ENCODE measurements at places on chromosomes 3 and 15.

DNA sequence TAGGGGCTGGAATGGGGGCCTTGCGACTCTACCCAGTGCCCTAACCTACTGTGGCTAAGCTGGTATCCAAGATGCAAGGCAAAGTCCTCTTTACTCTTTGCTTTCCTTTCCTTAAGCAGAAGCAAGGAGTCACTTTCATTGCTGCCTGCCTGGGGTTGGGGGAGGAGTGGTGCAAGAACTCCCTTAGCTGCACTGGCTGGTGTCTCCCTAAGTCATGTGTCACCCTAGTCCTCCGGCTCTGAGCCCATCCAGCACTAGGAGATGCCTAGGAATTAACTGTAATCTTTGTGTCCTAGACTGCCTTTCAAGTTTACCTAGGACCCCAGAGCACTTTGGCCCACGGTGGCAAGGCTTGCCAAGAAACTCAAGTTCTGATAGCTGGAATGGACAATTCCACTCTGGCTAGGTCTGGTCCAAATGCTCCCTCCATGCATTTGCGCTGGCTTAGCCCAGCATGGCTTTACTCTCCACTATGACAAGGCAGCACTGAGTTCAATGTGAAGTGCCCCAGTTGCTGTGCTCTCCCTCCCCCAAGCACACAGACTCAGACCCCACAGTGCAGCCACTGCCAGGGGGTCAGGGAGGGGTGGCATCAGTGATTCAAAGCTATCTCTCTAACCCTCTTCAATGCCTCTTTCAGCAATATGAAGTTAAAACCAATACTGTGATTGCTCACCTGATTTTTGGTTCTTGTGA lies 58.7 kb downstream of the ESYT3 start:
- DNase-seq = peak; percentile 29

DNA sequence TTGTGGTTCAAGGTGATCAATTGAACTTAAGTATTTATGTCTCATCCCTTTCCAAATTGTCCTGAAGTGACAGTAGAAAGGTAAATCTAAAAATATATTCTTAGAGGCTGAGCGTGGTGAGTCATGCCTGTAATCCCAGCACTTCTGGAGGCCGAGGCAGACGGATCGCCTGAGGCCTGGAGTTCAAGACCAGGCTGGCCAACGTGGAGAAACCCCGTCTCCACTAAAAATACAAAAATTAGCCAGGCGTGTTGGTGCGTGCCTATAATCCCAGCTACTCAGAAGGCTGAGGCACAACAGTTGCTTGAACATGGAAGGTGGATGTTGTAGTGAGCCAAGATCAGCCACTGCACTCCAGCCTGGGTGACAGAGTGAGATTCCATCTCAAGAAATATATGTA lies 226.6 kb downstream of the DPH6 start:
- DNase-seq = no peak

- no peak for DNase-seq
Observed at GRCh38 chr15:39946862-39947261, 12.9 kb downstream of the EIF2AK4 start.

- no peak for DNase-seq
Observed at GRCh38 chr3:17055374-17056276, 170.9 kb downstream of the PLCL2 start.

DNA sequence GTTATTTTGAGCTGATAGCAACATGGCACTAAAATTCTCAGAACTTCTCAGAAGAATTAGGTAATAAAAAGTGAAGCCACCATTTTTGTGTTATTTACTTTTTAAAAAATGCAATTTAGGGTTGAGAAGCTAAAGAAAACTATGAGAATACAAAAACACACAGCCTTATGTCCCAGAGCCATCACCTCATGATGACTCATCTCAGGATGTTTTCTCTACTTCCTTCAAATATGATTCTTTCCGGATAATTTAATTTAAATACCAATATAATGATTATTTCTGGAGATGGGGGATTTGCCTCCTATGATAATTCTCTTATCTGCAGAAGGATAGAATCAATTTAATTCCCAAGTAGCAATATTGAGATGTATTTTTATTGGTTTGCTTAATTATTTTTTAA lies 105.6 kb upstream of the BFSP2 start:
- DNase-seq = no peak

DNA sequence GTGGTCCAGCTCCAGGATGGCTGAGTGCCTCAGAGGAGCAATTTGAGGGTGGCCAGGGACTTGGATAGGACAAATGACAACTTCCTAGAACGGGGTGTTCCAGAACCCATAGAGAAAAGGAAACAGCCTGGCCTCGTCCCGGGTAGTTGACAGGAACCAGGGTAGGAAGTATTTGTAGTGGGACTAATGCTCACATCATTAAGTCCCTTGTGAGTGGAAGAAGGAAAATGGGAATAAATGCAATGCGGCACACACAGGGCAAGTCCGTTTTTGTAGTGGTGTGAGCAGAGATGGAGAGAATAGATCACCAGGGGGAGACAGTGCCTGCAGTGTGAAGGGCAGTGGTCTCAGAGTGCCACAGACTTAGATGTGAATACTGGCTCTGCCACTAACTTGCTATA lies 19.6 kb downstream of the TIMP4 start:
- DNase-seq = peak; percentile 49

- DNase-seq = no peak
Observed at GRCh38 chr3:194312186-194312742, 38.9 kb downstream of the CPN2 start.

DNA sequence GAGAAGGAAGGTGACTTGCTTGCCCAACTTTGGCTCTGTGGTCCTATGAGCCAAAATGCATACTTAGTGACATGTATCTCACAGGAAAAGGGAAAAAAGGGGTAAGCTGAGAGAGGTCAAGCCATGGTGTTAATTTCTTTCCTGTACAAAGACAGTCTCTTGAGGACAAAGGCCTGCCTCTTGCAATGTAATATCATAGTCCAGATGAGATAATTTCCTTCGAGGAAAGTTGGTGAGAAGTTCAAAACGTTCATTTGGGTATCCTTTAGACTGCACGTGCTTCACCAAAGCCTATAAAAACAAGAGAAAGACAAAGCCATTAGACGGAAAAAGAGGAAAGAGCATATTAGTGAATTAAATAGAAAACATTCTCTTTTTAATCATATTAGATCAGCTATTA lies 18.4 kb upstream of the TM4SF19 start:
- no peak for DNase-seq

DNA sequence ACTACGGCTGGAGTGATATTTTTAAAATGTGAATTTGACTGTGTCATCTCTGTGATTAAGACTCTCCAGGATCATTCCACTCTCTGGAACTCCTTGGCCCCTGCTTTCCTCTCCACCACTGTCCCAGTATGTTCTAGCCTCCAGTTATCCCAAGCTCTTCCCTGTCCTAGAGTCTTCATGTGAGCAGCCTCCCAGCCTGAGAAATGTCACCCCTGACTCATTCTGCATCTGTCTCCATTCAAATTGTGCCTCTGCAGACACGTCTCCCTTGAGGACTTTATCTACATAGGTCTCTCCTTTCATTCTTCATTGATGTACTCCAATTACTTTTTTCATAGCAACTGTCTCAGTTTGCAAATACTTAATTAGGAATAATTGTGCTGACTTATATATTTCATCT lies 317.7 kb upstream of the ADAMTS9 start:
- DNase-seq = no peak

- no peak for DNase-seq
Observed at GRCh38 chr15:69631005-69631404, 178.4 kb downstream of the RPLP1 start.

GRCh38 chr3:72821161-72821781 lies 27.0 kb downstream of the SHQ1 start:
- DNase-seq = peak; percentile 40

DNA sequence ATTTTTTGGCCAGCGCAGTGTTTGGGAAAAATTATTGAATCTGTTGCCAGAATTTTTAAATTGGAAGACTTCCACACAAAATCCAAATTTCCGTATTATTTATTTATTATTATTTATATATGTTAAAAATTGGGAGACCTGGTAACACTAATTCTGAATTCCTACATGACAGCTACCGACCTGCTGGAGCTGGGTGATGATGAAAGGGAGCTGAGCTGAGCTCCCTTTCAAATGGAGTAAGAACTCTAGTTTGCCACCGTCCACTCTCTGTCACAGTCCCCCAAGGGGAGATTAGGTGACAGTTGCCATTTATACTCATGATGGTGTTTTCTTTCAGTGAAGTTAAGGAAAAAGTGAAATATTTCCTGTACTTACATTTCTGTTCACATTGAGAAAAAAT lies 1.4 kb downstream of the CRTC3 start:
- no peak for DNase-seq
